ENCODE measurements at places on chromosomes 1 and 21.

DNA sequence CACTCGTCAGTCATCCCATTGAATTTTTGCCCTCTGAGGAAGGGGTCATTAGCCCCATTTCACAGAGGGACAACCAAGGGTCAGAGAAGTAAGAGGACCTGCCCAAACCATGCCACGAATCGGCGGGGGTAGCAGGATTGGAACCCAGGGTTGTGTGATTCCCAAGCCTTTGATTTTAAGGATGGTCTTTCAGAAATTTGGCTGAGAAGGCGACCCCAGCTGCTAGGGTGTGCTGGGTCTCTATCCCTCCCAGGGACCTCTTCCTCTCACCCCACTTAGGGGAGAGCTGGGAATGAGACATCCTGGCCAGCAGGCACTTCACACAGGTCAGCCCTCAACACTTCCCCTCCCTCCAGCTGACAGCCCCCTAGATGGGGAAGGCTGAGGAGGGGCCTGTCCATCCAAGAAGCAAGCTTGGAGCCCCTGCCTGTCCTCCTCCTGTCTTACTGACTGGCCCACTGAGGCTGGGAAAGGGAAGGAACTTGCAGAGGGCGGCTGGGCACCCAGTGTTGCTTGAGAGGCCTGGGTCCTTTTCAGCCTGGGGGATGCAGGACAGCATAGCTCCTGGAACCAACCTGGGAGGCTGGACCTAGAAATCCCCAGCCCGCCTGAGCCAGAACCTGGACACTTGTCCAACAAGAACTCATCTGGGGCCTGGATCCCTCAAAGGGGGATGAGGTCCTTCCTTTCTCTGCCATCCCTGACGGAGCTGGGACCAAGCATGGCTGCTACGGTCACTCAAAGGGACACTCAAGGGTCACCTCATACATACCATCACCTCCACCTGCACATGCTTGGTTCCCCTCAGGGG lies 1.7 kb downstream of the SDC3 start:
- no peak for DNase-seq

DNA sequence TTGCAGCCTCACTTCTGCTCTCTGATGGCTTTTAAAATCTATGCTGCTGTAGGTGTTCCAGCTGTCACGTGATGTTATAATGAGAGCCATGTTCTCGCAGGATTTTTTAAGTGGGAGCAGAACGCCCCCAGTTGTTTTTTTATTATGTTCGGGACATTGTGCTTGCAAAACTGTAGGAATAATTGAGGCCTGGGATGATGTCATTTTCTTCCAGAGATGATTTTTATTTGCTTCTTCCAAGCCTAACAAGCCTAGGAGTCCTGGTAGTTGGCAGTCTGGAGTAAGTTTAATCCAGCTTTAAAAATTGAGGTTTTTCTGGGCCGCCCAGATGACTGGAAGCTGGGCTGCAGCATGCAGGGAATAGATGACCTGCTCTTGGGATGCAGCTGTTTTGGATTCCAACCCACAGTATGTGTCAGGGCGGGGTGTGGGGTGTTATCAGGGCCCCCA lies 34.6 kb upstream of the CHIT1 start:
- no peak for DNase-seq

GRCh38 chr1:247008406-247008799 lies 546 bp upstream of the ZNF695 start:
- no peak for DNase-seq

GRCh38 chr1:219000005-219000404 lies 173.7 kb upstream of the LYPLAL1 start:
- DNase-seq, result no peak

- no peak for DNase-seq
These were observed 3.6 kb downstream of the NIBAN1 start for GRCh38 chr1:184970691-184971161.

DNA sequence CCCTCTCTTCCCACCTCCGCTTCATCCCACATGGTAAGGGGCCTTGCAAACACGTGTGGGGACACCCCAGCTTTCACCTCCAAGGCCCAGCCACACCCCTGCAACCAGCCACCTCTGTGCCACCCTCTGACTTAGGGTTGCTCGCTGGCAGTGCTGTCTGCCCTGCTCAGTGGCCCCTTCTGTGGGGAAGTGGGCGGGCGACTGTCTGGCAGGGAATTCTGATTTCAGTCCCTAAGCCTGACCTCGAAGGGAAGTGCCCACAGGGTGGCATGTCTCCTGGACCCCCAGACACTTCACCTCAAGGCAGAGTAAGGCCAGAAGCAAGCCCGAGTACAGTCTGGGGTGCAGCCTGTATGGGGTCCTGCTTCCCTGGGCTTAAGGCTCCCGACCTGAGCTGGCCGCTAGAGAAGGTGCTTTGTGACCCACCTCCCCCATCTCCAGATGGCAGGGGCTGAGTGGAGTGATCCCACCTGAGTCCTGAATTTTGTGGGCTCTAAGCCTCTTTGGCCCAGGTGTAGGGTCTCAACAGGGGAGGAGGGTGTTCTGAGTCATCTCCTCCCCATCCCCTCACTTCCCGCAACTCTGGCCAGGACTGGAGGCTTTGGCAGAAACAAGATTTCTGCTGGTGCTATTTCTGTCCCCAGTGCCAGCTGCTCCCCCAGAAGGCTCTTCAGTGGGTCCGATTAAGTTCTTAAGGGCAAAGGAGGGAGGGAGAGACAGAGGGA lies 7.0 kb downstream of the RD3 start:
- DNase-seq, result no peak

DNA sequence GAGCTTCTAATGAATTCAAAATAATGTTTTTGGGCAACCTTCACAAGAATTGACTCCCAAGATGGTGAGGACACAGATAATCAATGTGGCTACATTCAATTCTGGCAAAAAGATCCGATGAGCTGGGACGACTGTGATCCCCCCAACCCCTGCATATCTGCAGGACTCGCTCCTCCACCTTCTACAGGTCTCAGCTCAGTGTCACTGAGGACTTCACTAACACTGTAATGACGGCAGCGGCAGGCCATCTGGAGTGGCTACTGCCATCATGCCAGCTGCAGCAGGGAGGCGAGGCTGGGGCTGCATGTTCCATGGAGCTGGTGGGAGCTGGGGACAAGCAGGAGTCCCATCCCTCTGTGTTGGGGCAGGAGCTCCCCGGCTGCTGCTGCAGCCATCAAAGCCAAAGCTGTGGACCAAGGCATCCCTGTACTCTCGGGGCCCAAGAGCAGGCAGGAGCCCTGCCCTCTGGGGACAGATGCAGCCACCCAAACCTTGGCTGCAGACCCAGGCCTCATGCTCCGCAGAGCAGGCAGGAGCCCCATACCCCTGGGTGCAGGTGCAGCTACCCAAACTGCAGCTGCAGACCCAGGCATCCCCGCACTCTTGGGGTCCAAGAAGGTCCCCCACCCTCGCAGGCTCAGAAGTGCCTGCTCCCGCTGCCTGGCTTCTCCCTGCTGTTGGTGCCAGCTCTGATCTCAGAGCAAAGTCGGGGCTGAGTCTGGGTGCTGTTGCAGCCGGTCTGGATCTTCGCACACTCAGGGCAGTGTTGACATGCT lies 12.2 kb upstream of the DHRS3 start:
- no peak for DNase-seq

- DNase-seq, result no peak
These were observed 61.1 kb downstream of the FYB2 start for GRCh38 chr1:56758135-56758534.

- no peak for DNase-seq
These were observed 39.3 kb upstream of the NLRP3 start for GRCh38 chr1:247376659-247377058.

GRCh38 chr21:46211786-46212720 lies 16.5 kb downstream of the LSS start:
- no peak for DNase-seq

GRCh38 chr1:7479571-7479970 lies 291.5 kb upstream of the VAMP3 start:
- no peak for DNase-seq

- DNase-seq, result no peak
These were observed 56.7 kb downstream of the RIPK4 start for GRCh38 chr21:41709965-41710822.

DNA sequence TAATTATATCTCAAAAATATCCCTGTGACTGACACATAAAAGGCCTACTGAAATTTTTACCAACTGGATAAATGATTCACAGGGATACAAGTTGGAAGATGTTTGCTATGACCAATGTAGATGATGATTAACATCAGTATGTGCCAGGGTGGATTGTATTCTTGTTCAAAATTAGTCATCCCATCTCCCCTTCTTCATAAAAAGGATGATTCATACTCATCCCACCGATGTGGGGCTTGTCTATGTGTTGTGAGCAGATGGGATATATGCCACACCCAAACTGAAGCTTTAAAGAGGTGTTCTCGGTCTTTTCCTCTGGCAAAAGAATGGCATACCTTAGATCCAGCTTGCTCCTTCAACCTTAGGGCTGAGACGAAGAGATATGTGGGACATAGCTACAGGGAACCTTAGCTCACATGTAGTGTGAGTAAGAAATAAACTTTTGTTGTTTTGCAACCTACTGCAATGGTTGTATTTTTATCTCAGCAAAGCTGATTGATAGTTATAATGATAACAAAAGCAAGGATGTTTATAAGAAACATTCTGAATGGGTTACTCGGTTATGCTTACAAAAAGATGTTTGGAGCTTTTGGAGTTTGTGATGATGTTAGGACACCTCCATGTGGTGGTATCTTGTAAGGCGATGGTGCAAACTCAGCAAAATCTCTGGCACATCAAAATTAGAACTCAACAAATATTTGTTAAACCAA lies 29.4 kb downstream of the SPATA17 start:
- DNase-seq, result no peak

DNA sequence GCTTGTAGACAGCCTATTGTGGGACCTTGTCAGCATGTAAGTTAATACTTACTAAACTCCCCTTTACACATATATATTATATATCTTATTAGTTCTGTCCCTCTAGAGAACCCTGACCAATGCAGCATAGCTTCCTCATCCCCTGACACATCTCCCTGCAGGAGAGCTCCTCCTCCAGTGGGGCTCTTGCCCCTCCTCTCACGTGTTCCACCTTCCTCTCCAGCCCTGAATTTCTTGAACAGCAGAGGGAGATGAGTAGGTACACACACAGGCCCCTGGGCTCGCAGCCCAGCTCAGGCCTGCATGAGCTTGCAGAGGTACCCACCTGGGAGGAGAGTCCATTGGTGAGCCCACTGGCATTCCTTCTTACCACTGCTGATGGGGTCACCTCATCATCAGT lies 27.3 kb upstream of the GOLT1A start:
- no peak for DNase-seq

DNA sequence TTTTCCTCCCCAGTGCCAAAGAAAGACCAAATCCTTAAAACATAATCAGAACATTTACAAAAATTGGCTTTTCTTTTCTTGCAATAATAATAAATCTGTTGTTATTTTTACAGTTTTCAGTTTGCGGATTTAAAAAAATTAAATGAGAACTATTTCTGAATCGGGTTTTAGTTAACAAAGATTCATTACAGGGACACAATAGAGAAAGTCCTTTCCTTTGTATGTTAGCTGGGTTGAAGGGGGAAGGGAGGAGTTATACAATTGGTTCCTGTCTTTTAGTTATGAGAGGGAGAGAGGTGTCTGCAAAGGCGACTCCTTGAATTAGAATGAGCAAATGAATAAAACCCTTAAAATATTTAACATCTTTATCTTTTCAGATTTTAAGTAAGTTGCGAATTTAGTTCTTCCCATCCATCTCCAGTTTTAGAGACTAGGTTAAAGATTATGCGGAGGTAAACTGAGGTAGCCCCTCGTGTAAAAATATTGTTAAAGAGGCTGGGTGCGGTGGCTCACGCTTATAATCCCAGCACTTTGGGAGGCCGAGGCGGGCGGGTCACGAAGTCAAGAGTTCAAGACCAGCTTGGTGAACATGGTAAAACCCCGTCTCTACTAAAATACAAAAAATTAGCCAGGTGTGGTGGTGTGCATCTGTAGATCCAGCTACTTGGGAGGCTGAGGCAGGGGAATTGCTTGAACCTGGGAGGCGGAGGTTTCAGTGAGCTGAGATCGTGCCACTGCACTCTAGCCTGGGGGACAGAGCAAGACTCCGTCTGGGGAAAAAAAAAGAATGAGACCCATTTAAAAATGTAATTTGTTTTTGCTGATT lies 3.9 kb downstream of the SPEN start:
- no peak for DNase-seq

DNA sequence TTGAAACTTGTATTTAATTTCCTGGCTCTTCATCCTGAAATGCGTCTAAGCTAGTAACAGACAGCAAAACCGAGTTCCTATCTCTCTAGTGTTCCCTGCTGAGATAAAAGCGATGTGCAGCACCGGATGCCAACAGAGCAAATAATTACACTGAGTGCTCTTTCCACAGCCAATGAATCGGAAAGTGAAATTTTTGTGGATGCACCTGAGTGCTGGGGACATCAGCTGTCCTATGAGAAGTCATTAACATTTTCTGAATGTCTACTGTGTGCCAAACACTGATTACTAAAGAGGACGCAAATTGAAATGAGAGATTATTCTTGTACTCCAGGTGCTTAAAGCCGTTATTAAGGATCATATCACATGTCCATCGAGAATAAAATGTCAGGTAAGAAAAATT lies 278.0 kb downstream of the RGS7 start:
- DNase-seq, result no peak

DNA sequence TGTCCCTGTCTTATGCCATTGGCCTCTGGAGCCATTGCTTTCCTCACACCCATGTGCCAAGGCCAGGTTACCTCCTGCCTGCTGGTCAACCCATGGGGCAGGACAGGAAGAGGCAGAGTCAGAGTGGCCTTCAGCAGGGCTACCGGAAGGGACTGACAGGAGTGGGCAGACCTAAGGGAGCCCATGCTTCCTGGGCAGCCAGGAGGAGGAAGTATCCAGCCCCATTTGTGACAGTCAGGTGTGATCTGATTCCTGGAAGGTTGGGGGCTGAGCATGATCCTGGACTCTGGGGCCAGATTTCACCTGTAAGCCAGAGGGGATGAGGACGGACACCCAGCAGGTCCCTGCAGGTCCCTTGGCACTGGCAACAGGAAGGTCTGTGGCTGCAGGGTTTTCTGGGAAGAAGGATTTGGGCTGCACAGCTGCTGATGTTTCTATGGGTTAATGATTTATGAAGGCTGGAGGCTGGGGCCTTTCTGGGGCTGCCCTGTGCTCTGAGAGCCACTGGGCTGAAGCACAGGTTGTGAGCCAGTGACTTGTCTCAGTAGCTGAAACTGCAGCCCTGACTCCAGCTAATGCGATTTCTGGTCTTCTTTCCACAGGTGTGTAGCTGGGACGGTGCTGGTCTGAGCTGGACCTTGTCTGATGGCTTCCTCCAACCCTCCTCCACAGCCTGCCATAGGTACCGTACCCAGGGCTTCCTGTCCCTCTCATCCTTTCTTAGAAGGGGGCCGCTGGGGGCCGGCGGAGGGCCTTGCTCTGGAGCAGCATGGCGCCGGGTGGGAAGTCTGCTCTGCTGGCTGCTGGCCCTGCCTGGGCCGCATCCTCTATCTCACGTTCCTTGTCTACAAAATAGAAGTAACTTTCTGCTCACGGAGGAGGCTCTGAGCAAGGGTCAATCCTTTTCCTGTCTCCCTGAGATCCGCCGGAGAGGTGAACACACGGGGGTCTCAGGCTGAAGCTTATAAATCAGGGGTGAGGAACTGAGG lies 40.7 kb downstream of the ARHGEF10L start:
- DNase-seq, result no peak

GRCh38 chr1:88009916-88010315 lies 674.2 kb upstream of the PKN2 start:
- DNase-seq, result no peak

- DNase-seq, result no peak
These were observed 51.3 kb downstream of the DHRS3 start for GRCh38 chr1:12566484-12567287.
